ENCODE measurements at places on chromosomes 2 and 18.

GRCh38 chr18:65487569-65487968, 263.2 kb upstream of the CDH7 start:
- DNase-seq: no peak

- peak; percentile 4 for DNase-seq
These were observed 75.4 kb downstream of the RAPGEF4 start for GRCh38 chr2:172811027-172811426.

DNA sequence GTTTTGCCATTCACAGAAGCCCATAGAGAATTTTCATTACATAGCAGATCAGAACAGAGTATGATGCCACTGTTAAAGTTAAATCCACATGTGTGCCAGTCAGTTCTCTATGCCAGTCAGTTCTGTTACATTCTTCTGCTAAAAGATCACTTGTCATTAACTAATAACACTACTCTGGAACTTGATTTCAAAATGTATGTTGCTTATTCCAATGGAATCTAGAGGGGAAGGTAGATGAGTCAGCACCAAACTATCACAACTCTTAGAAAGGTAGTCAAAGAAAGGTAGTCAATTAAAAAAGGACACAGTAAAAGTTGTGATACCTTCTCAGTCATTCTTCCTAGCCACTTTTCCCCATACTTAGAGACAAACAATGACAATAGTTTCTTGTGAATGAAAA, 1214.4 kb downstream of the LRP1B start:
- no peak for DNase-seq

GRCh38 chr2:146602383-146602782, 1242.4 kb upstream of the ACVR2A start:
- no peak for DNase-seq

GRCh38 chr18:34121200-34121721, 103.5 kb downstream of the NOL4 start:
- DNase-seq: no peak

GRCh38 chr2:206707164-206707701, 11.0 kb downstream of the DYTN start:
- no peak for DNase-seq

DNA sequence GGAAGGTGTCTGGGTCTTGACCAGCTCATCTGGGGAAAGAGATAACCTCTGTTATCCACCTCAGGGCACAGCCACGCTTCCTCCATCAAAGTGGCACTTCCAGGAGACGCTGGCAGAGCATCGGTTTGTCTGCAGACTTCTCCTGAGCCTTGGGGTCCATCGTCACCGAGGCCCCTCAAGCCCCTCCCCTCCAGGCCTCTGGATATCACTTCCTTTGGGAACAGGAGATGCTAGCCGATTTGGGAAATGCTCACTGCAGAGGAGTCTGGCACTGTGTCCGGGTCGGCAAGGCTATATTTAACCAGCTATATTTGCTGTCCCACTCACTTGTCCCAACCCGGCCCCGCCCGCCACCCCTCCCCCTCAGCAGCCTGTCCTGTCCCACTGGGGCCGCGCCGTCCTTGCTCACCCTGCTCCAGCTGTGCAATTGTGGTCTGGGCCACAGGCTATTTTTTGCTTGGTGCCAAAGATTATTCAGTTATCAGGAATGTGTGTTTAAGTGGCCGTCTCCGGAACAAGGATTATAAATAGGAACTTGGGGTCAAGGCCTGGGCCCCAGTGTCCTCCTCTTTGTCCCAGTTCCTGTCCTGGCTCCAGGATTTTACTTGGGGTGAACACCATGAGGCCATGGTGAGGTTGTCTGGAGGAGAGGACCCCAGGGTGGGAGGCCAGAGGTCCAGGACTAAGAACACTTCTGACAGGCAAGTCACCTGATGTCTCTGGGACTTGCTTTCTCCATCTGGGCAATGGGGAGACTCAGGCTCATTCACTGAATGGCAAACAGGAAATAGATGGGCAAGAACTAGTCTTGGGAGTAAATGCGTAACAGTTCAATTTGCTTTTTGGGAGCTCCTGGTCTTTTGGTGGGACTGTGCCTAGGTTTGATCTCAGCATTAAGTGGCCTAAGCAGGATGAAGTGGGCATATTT, 263.6 kb downstream of the DYSF start:
- no peak for DNase-seq

GRCh38 chr2:108908713-108909070, 80.3 kb downstream of the EDAR start:
- DNase-seq: no peak

DNA sequence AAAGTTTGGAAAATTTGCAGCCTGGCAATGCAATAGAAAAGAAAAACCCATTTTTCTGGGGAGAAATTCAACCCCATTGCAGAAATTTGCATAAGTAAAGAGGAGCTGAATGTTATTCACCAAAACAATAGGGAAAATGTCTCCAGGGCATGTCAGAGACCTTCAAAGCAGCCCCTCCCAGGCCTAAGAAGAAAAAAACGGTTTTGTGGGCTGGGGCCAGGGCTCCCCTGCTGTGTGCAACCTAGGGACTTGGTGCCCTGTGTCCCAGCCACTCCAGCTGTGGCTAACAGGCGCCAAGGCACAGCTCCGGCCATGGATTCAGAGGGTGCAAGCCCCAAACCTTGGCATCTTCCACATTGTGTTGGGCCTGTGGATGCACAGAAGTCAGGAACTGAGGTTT, 224.5 kb downstream of the TXNL1 start:
- DNase-seq: no peak

DNA sequence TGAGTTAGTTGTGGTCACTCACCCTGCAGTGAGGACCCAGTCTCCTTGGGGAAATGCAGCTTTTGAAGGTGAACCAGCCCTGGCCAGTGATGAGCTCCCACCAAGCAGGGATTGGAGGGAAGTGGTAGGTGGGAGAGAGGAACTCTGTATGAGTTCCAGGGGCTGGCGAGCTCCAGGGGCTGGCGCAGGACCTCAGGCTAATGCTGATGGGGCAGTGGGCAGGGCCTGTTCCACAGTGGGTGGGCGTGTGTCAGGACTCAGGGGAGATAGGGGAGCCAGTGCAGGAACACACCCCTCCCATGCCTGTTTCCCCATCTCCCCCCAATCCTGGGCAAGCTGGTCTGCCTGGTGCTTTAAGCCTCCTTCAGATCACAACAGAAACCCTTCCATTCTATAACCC, 208.4 kb downstream of the DYSF start:
- no peak for DNase-seq

GRCh38 chr2:150491430-150491829, 4.0 kb upstream of the RND3 start:
- DNase-seq: no peak

All from activated CD4-positive, alpha-beta T cell treated with anti-CD3 and anti-CD28 coated beads, Interleukin-10, Interleukin-2, amounts not matched to agents 100 ng/mL and 50 ng/mL, durations not matched to agents 16 hours and 8 hours (primary cell).